ENCODE measurements at places on chromosomes 4 and X.

- DNase-seq = no peak
These were observed 1114.9 kb downstream of the C4orf33 start for GRCh38 chr4:130210864-130211263.

- peak; percentile 86 for DNase-seq
These were observed 98.6 kb downstream of the LARP7 start for GRCh38 chr4:112735474-112735951.

GRCh38 chr4:170122252-170122651, 32.5 kb upstream of the AADAT start:
- no peak for DNase-seq

DNA sequence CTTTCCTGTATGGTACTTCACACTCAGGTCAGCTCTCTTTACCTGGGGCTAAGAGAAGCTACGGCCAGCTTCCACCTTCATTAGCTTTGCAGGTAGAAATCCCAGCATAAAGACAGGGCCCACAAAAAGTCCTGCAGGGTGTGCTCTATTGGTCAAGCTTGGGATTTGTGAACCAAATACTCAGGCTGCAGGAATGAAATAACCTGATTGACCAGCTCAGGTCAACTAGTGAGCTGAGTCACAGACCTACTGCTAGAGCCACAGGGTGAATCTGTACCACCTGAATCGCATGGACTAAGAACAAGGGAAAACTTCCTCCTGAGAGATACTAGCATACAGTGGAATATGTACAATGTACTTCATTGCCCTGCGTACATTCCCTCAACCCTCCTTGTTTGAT, 172.2 kb downstream of the HHIP start:
- DNase-seq = no peak

- no peak for DNase-seq
These were observed 213.6 kb downstream of the HTR2C start for GRCh38 chrX:114797494-114797893.

Measured in activated CD4-positive, alpha-beta T cell treated with anti-CD3 and anti-CD28 coated beads, Interleukin-10, Interleukin-2, amounts not matched to agents 100 ng/mL and 50 ng/mL, durations not matched to agents 16 hours and 8 hours (primary cell).